Activated T-cell treated with anti-CD3 and anti-CD28 coated beads, Interleukin-2, amount 50 U/mL, for 48 hours (primary cell): ENCODE measurements at places on chromosomes 4 and X.

DNA sequence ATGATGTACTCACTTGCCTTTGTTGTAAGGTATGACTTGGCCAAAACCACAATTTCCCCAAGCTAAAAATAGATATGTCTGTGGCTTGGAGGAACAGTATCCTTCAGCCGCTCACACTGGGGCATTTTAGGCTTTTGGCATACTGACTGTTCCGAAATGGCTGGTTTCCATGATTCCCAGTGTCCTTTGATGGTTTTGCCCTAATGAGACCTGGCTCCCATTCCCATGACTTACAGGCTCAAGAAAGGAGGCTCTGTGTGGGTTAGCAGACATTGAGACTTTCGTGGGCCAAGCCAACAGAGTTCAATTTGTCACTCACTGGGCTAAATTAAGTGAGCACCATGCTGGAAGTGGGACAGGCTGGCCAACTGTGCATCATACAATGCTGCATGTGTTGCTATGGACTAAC is 150.6 kb downstream of the CEP135 start:
- DNase-seq: no peak

DNA sequence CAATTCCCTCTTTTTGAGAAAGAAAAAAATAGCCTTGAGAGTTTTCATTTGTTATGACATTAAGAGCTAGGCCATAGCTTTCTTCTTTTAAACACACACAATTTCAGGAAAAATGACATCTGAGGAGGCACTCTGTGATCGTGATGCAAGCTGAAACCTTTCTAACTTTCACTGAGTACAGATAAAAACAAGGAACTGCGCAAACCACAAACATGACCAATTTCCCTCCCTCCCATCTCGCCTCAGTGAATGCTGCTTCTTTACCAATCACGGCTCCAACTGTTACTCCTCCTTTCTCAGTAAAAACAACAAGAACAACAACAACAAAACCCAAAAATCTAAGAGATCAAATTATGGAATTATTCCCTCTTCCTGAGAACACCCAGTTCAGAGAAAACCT is 626.8 kb downstream of the TLL1 start:
- no peak for DNase-seq

DNA sequence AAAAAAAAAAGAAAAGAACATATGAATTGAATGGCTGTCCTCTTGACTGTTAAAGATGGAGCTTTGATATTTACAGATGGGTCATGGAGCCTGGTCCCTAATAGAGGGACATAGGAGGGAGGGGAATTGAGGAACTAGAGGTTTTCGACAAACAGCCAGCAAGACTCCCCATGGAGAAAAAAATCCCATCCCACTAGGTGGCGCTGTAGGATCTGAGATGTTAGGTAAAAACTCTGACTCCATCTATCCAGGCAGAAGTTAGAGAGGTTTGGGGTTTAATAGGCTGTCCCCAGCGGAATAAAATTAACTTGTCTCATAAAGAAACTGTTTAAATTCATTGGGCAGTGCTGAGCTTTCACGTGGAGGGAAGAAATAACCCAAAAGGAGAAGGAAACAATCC is 45.9 kb downstream of the HMGB2 start:
- peak; percentile 83 for DNase-seq

DNA sequence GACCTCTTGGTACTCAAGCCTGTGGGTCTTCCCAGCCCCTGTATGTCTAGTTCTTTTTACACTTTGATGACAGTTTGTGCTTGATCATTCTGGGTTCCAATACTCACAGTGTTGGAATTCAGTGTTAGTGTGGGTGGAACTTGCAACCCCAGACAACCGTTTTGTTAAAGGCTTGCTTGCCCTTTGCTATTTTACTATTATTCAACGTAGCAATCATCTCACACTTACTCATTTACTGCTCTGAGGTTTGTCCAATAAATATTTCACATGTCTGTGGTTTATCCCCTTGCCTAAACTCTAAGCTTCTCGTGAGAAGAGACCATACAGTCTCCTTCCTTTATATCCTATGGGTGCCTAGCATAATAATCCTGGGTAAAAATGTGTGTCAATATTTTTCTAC is 15.3 kb downstream of the CCNG2 start:
- no peak for DNase-seq

GRCh38 chrX:19846995-19847790 is 40.2 kb downstream of the SH3KBP1 start:
- DNase-seq: peak; percentile 44

DNA sequence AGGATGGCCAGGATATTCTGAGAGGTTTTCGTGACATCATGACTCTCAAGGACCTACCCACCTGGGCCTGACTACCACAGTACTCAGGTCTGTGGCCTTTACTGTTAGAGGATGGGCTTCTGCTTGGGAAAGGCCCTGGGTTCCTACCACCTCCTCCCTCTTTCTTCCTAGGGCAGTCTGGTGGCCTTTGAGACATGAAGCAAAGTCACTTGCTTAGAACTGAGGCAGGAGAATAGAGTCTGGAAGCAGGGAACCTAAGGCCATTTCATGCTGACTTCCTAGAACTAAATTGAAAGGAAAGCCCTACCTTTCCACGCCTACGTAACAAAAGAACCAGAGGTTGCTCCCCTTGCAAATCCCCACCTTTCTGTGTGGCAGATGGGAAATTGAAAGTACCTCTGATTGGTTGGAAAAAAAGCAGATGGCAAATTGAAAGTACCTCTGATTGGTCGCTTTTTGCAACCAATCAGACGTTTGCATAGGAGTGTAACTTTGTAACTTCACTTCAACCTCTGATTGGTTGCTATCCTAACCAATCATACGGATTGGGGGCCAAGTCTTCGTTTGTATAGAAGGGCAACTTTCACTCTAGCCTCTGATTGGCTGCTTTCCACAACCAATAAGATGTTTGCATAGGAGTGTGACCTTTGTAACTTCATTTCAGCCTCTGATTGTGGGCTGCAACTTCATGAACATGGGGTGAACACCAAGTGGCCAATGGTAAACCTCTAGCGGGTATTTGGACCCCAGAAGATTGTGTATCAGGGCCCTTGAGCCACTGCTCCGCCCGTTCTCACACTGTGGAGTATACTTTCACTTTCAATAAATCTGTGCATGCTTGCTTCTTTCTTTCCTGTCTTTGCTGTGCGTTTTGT is 9.9 kb upstream of the AKAP14 start:
- DNase-seq: no peak

- no peak for DNase-seq
Observed at GRCh38 chr4:136009258-136009832, 1522.9 kb downstream of the PCDH18 start.

DNA sequence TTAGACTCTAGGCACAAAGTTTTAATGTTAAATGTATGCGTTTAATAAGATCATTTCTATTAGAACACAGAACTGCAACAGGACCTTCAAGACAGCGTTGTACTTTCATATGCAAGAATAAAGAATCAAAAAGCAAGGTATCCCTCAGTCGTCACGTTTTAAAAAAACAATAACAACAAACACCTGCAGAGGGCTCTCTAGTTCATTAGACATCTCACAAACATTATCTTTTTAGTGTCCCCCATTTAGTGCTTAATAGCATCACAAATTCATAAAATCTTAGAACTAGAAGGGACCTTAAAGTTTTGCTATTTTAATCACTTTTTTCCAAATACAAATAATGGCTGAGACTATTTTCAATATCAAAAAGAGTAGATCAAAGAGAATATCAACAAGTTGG is 236.6 kb downstream of the DCHS2 start:
- DNase-seq: no peak

DNA sequence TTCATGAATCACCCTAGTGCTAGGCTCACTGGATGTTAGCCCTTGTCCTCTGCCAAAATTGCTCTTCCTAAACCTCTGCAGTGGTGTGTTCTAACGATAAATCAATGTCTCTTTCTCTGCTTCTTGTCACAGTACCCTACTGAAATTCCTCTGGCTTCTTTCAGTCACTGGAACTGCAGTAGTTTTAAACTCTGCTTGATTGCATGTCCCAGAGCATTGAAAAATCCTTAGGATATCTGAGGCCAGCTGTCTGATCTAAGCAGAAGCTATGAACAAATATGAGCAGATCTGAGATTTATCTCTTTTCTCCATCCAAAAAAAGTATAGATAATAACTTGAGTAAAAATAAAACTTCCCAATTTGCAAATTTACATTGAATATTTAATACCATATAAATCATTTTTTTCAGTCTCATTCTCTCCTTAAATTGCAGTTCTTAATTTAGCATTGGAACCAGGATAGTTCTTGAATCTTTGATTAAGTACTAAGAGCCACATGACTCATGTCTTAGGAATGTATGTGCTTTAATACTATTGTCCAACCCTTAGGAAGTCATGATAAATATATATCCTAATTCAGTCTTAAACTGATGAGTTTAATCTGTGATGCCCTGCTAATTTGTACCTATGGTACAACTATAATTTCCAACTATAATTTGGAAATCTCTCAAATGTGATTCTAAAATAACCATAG is 169.7 kb downstream of the PDHA2 start:
- DNase-seq: no peak

DNA sequence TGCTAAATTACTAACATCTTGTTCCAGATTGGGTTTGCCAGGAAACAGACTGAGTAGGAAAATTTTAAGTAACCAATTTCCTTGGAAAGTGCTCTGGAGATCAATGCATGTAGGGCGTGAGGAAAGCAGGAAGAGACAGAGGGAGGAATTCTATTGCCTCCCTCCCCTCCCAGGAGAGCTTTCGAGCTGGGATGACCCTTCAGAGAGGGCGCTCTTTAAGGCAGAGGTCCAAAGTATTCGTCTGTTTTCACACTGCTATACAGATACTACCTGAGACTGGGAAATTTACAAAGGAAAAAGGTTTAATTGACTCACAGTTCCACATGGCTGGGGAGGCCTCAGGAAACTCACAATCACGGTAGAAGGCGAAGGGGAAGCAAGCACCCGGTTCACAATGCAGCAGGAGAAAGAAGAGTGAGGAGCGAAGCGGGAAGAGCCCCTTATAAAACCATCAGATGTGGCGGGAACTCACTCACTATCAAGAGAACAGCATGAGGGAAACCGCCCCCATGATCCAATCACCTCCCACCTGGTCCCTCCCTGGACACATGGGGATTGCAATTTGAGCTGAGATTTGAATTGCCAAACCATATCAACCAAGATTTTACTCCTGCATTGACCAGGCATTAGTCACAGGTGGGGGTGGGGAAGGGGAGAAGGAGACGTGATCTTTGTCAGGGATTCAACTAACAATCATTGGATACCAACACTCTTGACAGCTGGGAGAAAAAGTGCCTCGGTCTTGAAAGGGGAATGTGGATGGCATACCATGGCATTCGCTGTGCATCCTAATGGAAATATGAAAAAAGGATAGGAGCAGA is 63.8 kb downstream of the SLITRK2 start:
- DNase-seq: no peak

- DNase-seq: no peak
Observed at GRCh38 chr4:23630110-23630509, 259.7 kb downstream of the PPARGC1A start.

GRCh38 chrX:47563801-47564315 is 2.9 kb downstream of the ARAF start:
- no peak for DNase-seq

- DNase-seq: no peak
Observed at GRCh38 chrX:99613041-99613440, 797.0 kb downstream of the PCDH19 start.

GRCh38 chr4:152356428-152357034 is 179.4 kb downstream of the FBXW7 start:
- no peak for DNase-seq

- DNase-seq: no peak
Observed at GRCh38 chrX:31580227-31580626, 508.4 kb upstream of the FTHL17 start.
